ENCODE measurements at places on chromosomes 1 and 21. TPM values are rescaled to one million over a fixed set of nuclear protein-coding genes. Genes with fewer than 3 reads are reported as not detected.

DNA sequence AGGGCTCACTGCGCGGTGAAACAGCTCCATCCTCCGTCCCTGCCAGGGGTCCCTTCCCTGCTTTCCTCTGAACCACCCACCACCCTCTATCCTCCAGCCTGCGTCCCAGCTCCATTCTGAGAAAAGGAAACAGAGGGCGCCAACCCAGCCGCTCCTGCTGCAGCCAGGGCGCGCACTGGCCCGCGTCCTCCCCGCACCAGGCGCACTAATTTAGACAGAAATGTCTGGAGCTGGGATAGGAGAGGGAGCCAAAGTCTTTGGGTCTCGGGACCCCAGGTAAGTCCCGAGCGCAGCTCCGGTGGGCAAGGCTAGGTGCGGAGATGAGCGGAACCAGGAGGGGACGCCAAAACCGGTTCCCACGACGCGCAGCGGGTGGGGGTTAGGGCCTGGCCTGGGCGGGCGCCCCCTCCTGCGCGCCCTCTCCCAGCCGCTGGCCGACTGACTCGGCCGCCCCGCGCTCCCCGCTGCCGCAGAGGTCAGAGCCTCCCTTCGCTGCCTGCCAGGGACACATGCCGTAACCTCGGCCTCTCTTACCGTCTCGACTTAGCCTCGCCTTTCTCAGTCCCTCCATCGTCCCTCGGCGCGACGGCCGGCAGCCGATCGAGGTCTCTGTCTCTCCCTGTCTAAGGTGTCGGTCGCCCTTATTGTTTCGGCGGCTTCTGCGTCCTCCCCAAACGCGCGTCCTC lies 2.0 kb downstream of the CAMK2N1 start:
- peak overlapping the region; percentile 91 for H3K27ac ChIP-seq
- H3K36me3 ChIP-seq, result no peaks in the 10 kb centered on the region
- peaks cover 9% of the 10 kb centered on the region for H3K27me3 ChIP-seq
- peaks cover 10% of the 10 kb centered on the region for H3K4me1 ChIP-seq
- DNase-seq, result peak; percentile 32

The PAPPA2 gene
- 3.3 TPM for total RNA-seq

- H3K4me1 ChIP-seq, result no peaks in the 10 kb centered on the region
- H3K27me3 ChIP-seq, result no peaks in the 10 kb centered on the region
- no peak overlapping the region for H3K27ac ChIP-seq
- H3K36me3 ChIP-seq, result no peaks in the 10 kb centered on the region
- H3K4me3 ChIP-seq, result no peak overlapping the region
Measured at GRCh38 chr1:63103682-63104081, 218.7 kb upstream of the FOXD3 start.

The CD2 gene
- not detected for total RNA-seq

GRCh38 chr1:156146769-156147405 lies 6.5 kb upstream of the SEMA4A start:
- no peaks in the 10 kb centered on the region for H3K27me3 ChIP-seq
- no peak overlapping the region for H3K4me3 ChIP-seq

The TNFRSF8 gene
- 0.16 TPM for total RNA-seq

The C1QA gene
- total RNA-seq, result 28.5 TPM

The KRTAP10-10 gene
- total RNA-seq, result not detected

- no peaks in the 10 kb centered on the region for H3K27me3 ChIP-seq
- H3K27ac ChIP-seq, result no peak overlapping the region
- H3K4me3 ChIP-seq, result no peak overlapping the region
- H3K4me1 ChIP-seq, result no peaks in the 10 kb centered on the region
- DNase-seq, result no peak
- no peaks in the 10 kb centered on the region for H3K36me3 ChIP-seq
Measured at GRCh38 chr1:177368255-177368654, 197.5 kb downstream of the BRINP2 start.

The OR2M2 gene
- total RNA-seq, result not detected

- no peak for DNase-seq
- no peaks in the 10 kb centered on the region for H3K36me3 ChIP-seq
- no peaks in the 10 kb centered on the region for H3K4me1 ChIP-seq
- no peak overlapping the region for H3K4me3 ChIP-seq
Measured at GRCh38 chr1:118128761-118129160, 56.3 kb downstream of the SPAG17 start.

- no peaks in the 10 kb centered on the region for H3K4me1 ChIP-seq
- no peak for DNase-seq
- no peaks in the 10 kb centered on the region for H3K27me3 ChIP-seq
- H3K27ac ChIP-seq, result no peak overlapping the region
Measured at GRCh38 chr1:58629031-58629462, 52.0 kb upstream of the TACSTD2 start.

DNA sequence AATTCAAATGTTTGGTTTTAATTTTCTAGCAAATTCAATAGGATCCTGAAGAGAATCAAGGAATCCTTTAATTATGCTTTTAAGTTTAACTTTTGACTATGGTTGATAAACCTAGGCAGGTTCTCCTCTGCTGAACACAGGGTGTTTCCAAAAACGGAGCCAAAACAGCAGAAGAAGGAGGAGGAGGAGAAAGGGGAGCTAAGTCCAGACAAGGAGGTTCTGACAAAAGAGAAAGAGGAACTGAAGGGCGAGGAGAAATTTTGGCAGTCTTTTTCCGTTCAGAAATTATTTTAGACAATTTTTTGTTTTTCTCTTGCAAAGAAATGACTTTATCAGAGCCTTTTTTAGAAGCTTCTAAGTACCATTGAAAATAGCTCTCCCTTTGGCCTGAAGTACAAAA lies 33.2 kb upstream of the FNBP1L start:
- no peaks in the 10 kb centered on the region for H3K4me1 ChIP-seq
- no peak overlapping the region for H3K27ac ChIP-seq
- no peak for DNase-seq
- no peak overlapping the region for H3K4me3 ChIP-seq
- no peaks in the 10 kb centered on the region for H3K27me3 ChIP-seq

DNA sequence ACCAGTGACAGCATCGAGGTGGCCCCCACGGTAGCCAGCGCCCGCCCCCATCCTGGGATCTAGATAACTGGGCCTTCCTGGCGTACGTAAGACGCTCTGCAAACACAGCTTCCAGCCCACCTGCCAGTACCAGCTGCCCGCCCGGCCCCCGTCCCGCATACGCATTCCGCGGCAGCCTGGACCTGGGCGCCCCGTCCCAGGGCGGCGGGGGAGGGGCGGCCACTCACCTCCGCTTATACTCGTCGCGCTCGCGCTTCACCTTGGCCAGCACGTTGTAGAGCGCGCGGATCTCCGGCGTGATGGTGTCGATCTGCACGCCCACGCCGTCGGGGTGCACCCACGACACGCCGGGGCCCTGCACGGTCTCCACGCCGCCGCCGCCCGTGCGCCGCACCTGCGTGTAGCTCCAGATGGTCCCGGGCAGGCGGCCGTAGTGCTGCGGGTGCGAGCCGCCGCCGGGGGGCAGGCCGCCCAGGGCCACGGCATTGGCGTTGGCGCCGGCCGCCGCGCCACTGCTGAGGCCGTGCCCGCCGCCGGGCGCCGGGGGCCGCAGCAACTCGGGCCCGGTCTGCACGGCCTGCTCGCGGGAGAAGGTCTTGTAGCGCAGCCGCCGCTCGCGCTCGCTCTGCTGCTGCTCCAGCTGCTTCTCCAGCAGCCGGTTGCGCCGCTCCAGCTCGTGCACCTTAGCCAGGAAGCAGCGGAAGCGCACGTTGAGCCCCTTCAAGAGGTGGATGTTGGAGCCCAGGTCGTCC lies 859 bp downstream of the IFFO2 start:
- peak; percentile 57 for DNase-seq
- peak overlapping the region; percentile 62 for H3K4me3 ChIP-seq
- H3K4me1 ChIP-seq, result peaks cover 7% of the 10 kb centered on the region
- H3K27ac ChIP-seq, result peak overlapping the region; percentile 91
- H3K27me3 ChIP-seq, result no peaks in the 10 kb centered on the region

DNA sequence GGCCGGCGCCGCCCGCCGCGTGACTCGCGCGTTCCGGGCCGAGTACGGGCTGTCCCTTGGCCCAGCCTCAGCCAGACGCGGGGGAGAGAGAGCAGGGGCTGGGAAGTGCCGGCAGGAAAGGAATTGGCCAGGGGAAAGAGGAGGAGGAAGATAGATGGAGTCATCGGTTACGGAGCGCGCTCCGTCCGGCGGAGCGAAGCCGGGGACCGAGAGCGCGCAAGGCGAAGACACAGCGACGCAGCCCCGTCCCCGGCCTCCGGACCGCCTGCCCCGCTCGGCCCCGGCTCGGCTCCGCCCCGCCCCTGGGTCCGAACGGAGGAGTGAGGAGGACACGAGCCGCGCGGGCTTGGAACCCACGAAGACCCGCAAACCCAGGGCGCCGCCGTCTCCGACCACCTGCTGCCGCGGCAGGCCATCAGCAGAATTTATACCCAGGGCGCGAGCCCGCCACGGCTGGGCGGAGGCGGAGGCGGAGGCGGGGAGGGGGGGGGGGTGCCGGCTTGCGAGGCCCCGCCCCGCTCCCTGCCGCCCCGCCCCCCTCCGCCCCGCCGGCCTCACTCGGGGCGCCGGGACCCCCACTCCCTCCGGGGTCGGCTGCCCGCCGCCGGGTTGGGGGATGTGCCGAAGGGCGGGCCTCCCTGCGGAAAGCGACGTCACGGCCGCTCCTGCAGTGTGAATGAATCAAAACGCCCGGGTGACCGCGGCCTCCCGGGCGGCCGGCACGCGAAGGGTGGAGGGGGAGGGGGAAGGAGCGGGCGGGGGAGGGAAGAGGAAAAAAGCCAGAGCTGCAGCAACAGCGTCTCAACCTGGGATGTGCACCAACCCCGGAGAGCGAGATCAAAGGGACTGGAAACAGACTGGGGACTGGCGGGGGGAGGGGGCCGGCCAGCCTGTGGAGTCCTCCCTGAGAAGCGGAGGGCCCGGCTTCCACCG lies at the start of gene LHX4:
Gene LHX4 (plus strand): TSS at position 782 of the 933 bp plus-strand sequence. CDS start 266 bp downstream, outside the sequence.
- peak within 1 kb of the TSS; percentile 84 for H3K4me3 ChIP-seq
- DNase-seq, result no peak
- no peak within 1 kb of the TSS for H3K27ac ChIP-seq
- peaks cover 46% of the 10 kb centered on the region for H3K4me1 ChIP-seq
- H3K36me3 ChIP-seq, result no peaks in the 10 kb centered on the region

The GPATCH2 gene
- 14.9 TPM for total RNA-seq

The TRIM67 gene
- total RNA-seq, result under 0.01 TPM

DNA sequence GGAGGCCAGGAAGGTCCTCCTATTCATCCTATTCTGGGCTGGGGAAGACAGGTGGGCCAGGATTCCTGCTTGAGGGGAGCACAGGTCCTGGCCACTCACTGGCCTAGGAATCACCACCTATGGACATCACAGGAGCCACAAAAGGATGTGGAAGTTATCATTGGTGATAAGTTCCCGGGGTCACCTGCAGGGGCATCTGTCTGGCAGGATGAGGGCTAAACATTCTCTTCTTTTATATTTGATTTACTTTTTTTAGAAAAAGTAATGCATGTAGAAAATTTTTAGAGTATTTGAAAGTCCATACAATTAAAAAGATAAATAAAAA lies 33.2 kb upstream of the KIAA0040 start:
- H3K27ac ChIP-seq, result no peak overlapping the region
- no peaks in the 10 kb centered on the region for H3K36me3 ChIP-seq
- H3K27me3 ChIP-seq, result no peaks in the 10 kb centered on the region
- H3K4me1 ChIP-seq, result no peaks in the 10 kb centered on the region
- H3K4me3 ChIP-seq, result no peak overlapping the region

DNA sequence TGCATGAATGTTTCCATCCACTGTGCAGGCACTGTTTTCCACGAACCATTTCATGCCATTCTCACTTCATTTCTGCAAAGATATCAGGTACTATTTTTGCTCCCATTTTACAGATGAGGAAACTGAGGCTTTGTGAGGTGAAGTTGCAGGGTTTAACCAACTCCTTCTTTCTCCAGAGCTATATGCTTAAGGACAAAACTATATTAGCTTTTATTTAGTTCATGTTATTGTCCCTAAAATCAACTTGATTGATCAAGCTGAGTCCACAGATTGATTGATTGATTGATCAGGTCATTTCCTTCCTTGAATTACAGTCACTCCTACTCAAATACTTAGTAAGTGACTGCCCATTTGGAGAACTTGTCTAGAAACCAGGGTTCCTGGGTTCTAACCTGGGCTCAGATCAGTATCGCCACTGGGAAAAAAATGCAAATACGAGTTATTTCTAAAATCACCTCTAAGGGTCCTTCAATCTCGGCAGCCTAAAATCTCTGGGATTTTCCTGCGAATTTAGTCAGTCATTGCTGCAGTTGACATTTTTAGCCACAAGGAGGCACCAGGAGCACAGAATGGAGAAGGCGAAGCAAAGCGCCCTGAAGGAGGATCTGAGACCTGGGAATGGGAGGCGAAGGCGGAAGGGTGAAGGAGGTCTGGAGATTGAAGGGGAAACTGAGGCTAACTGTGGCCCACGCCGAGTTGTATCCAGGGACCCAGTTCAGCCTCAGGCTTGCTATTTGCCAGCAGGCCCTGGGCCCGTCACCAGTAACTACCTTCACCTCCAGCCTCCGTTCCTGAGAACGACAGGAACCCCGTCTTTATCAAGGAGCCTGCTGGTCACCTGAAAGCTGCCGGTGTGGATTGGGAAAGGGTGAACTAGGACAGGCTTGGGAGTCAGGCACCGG lies 14.3 kb upstream of the MUL1 start:
- peak; percentile 86 for DNase-seq
- peaks cover 5% of the 10 kb centered on the region for H3K27me3 ChIP-seq
- no peaks in the 10 kb centered on the region for H3K4me1 ChIP-seq
- H3K4me3 ChIP-seq, result no peak overlapping the region
- H3K27ac ChIP-seq, result no peak overlapping the region
- H3K36me3 ChIP-seq, result no peaks in the 10 kb centered on the region

DNA sequence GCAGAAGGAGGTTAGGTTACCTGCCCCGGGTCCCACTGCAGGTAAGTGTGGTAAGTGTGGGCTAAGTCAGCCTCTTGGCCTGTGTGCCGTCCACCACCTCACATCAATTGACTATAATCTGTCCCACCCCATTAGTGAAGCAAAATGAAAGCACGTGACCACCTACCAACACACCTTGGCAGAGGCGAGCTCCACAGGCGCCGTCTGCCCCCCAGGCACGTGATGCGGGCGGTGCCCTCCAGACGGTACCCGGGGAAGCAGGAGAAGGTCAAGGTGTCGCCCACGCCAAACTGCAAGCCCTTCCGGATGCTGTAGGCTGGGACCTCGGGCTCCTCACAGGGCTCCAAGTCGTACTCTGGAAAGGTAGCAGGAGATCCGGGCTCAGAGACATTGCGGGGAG lies 149.5 kb upstream of the HMGB4 start:
- H3K36me3 ChIP-seq, result no peaks in the 10 kb centered on the region
- no peak for DNase-seq
- no peak overlapping the region for H3K27ac ChIP-seq
- H3K4me1 ChIP-seq, result no peaks in the 10 kb centered on the region
- H3K27me3 ChIP-seq, result no peaks in the 10 kb centered on the region

The LHX8 gene
- not detected for total RNA-seq

The OR10J1 gene
- total RNA-seq, result not detected
